MG63 (cell line): ENCODE measurements at places on chromosomes 13 and 19. TPM values are rescaled to one million over a fixed set of nuclear protein-coding genes. Genes with fewer than 3 reads are reported as not detected.

- DNase-seq = no peak
Observed at GRCh38 chr13:109159650-109160309, 530.4 kb downstream of the MYO16 start.

Gene MUC16
- total RNA-seq = not detected in 2 replicates

Gene RASGRP4
- total RNA-seq = not detected in 2 replicates

Gene CYP2F1
- not detected in 2 replicates for total RNA-seq

DNA sequence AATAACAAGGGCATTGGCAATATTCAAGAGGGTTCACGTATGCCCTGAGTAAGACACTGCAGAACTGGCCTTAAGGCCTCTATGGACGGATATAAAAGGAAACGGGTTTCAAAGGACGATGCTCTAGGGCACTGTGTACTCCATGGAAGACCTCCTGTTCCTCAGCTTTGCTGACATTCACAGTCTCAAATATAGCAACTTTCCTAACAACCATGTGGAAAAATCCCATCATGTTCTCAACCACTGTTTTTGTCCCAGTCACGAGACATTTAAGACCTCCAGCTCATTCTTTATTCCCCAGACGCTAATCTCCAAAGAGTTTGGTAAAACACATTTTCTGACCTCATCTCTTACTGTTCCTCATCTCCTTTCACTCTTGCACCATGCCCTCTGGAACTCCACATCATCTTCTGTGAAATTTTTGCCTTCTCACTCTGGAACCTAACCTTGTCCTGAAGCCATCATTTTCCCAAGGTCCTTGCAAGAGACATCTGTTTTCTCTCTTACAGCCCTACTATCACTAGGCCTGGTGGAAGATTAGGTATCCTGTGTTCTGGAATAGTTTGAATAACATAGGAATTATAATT is 37.6 kb downstream of the SPRY2 start:
- no peak for DNase-seq

GRCh38 chr13:28355822-28356371 is 139.0 kb downstream of the FLT1 start:
- DNase-seq = no peak

DNA sequence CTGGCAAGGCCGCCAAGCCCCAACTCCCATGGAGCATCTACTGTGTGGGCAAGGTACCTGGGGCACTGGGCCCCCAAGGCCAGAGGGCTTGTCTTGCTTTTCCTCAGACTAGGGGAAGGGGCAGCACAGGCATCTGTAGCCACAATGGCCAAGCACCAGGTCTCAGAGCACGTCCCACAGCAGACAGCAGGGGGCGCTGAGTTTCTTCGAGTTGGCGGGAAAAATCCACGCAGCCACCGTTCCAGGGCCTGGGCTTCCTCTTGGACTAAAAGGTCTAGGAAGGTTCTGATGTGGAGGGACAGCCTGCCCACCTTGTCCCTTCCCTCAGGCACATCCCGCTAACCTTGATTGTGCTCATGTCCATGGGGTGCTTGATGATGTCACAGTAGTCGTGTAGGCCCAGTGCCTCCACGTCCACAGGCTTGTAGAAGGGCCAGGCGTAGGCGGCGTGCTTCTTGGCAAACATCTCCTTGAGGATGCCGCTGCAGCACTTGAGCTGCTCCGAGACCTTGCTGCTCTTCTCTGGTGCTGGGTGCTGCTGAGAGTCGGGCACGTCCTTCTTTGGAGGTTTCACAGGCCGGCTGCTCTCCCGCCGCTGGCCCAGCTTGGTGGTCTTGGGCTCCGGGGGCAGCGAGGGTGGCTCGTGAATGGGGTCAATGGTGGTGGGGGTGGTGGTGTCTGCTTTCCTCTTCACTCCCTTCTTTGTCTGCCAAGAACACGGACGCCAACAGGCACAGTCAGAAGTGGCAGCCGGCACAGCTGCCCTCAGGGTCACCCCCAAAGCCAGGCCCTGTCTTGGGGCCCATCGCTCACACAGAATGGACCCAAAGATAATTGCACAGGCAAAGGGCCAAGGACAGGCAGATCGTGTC is 32.0 kb upstream of the EPHX3 start:
- DNase-seq = peak; percentile 55

Gene BRCA2
- total RNA-seq = 6.1 and 11.2 TPM in 2 replicates

- no peak for DNase-seq
Observed at GRCh38 chr13:27440408-27440807, 10.0 kb downstream of the MTIF3 start.

- no peak for DNase-seq
Observed at GRCh38 chr19:40388481-40388880, 1.5 kb downstream of the HIPK4 start.

DNA sequence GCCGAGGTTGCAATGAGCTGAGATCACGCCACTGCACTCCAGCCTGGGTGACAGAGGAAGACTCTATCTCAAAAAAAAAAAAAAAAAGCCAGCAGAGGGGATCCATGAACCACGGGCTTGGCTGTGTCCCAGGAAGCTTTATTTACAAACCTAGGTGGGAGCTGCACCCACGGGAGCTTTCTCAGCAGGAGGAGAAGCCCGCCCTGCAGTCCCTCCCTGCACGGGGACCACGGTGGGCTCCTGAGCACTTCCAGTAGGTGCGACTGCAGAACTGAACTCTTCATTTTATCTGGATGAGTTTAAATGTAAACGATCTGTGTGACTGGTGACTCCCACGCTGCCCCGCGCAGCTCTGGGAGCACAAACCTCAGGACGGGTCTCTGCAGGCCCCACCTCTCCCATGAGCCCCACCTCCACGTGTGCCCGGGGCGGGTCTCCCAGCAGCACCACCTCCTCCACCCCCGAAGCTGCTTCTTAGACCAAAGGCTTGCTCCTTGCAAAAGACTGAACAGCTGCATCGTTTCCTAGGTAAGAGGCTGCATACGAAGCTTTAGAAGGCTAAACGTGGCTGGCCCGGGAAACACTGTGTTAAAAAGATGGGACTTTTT is 66.4 kb downstream of the SPACA7 start:
- no peak for DNase-seq

DNA sequence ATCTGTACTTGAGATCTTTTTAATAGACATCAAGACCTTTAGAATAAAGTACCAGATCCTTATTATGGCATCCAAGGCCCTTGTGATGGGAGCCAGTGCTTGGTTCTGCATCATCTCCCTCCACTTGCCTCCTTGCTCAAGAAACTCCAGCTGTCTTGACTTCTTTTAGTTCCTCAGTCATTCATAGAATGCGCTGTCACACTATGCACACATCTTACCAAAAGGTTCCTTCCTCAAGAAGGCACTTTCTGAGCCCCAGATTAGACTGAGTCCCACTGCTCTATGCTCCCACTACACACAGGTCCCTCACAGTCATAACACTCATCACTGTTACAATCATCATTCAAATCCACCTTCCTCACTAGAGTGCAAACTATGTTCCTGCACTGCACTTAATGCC is 57.8 kb upstream of the ITM2B start:
- no peak for DNase-seq

Gene EXOSC5
- total RNA-seq = 64.6 and 95.3 TPM in 2 replicates

GRCh38 chr19:10291554-10292205 is 1.9 kb downstream of the ICAM5 start:
- DNase-seq = no peak

DNA sequence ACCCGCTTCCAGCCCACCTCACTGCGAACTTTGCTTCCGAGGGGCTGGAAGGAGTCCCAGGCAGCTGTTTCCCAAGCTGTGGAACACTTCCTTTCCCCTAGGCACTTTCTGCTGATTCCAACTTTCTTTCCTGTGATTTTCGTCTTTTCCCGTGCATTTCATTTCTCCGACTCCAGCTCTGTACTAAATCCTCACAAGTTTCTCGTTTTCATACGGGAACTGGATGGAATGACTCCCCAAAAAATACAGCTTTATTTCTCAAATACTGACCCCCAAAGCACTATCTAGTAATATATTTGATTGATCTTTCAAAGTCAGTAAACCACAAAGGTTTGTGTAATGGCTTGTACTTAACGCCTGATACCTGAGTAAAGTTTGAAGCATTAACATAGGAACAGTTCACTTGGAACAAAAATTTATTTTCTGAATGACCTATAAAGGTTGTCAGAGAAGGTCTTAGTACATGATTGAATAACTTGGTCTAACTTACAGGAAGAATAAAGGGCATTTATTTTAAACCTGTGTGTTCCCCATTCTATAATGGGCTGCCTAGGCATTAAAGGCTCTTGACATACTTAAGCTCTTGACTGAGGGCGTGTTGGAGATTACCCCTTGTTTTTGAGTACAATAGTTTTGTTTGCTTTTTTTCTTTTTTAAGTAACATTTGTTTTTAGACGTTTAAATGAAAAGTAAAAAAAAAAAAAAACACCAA is 1.3 kb upstream of the PCDH9 start:
- DNase-seq = no peak

GRCh38 chr13:110407531-110407930 is 100.4 kb downstream of the COL4A2 start:
- DNase-seq = no peak

Gene GARIN5A
- 1.2 TPM in 1 of 2 replicates, not detected in the other for total RNA-seq

DNA sequence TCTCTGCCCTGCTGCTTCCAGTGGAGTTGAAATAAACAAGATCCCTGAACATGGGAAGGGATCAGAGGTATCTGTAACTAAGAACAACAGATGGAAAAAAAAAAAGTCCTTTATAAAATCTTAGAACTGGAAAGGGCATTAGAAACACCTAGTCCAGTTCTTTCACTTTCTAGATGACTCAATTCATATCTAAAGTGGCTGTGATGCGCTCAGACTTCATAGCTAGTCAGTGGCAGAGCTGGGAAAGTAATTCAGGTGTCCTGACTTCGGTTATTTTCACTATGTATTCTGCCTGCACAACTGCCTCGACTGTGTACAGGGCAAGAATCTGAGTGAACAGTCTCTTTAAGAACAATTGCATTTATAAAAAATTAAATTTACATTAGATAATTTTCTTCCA is 151.8 kb upstream of the TMTC4 start:
- no peak for DNase-seq

DNA sequence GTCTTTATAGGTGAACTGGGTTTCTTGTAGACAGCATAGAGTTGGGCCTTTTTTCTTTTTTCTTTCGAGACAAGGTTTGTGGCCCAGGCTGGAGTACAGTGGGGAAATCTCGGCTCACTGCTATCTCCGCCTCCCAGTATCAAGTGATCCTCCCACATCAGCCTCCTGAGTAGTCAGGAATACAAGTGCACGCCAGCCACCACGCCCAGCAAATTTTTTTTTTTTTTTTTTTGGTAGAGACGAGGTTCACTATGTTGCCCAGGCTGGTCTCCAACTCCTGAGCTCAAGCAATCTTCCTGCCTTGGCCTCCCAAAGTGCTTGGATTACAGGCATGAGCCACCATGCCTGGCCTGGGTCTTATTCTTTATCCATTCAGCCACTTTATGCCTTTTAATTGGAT is 5.1 kb upstream of the CALM3 start:
- no peak for DNase-seq

DNA sequence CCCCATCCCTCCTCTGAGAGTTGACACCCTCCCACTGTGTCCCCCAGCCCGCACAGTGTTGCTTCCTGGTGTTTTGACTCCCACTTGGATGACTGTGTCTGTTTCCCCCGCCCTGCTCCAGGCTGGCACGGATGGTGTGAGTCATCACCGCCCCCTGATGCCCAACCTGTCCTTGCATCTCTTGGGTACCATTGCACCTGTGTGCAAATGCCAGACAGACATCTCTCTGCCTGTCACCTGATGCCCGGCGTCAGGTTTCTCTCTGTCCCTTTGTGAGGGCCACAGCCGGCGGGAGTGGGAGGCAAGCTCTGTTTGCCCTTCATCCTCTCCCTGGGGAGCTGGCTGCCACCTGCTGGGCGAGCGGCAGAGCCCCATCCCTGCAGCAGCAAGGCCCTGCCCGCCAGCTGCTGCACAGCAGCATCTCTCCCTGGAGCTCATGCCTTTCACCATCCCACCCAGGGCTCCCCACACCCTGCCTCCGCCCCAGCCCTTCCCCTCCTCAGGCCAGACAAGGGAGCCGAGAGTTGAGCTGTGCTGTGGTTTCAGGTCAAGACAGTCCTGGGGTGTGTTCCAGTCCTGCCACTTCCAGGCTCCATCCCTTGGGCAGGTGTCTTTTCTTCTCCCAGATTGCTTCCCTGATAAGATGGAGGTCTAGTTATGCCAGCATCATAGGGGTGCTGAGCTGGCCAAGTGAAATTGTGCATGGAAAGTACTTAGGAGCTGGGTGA is 29.7 kb downstream of the NKPD1 start:
- peak; percentile 49 for DNase-seq

- DNase-seq = no peak
Observed at GRCh38 chr19:44055870-44056269, 4.0 kb downstream of the ZNF223 start.

Gene RGCC
- 1.7 TPM in 1 of 2 replicates, not detected in the other for total RNA-seq

DNA sequence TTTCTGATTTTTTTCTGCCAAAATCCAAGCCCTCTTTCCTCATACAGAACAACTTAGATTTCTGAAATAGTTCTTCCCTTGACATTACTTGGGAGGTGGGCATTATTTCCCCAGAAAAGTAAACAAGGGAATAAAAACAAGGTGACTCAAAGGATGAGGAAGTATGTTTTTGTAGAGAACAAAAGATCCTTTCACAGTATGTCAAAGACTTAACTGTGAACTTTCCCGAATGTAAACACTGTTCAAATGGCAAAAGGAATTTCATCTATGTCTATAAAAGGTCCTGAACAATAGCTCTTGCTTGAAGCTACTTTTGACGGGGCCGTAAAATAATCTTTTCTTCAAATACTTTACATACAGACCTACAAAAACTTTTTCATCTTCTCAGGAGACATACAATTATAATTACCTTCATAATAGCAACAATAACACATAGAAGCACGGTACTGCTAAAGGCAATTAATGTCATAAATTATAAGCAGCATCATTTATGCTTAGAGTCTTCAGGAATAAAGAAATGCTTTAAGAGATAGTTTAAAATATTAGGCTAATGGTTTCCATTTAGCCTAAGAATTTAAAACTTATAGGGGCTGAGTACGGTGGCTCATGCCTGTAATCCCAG is 191.1 kb downstream of the RGCC start:
- no peak for DNase-seq

Gene SH2D3A
- total RNA-seq = not detected in 2 replicates

GRCh38 chr13:62997038-62997599 is 1581.5 kb upstream of the PCDH20 start:
- no peak for DNase-seq

Gene DENND1C
- total RNA-seq = not detected in 2 replicates

Gene ERF
- total RNA-seq = 78.3 and 168 TPM in 2 replicates

Gene GZMM
- total RNA-seq = not detected in 2 replicates

GRCh38 chr19:2815191-2815614 is 4.5 kb upstream of the ZNF554 start:
- DNase-seq = no peak

Gene NCAN
- 0.07 and 0.79 TPM in 2 replicates for total RNA-seq

DNA sequence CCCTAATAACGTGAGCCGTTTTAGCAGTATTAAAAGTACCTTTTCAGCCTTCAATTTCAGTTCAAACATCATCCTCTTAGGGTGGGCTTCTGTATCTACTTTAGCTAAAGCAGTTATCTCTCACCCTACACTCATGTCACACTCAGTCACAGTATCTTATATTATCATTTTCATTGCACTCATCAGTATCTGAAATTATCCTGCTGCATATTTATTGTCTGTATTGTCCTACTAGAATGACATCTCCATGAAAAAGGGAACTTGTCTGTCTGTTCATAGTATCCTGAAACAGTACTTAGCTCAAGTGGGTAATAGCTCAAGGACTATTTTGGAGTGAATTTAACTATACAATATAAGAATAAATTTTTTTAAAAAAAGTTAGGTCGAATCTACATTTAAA is 19.9 kb upstream of the RFC3 start:
- no peak for DNase-seq
